Fibroblast of skin of back (primary cell): ENCODE measurements at places on chromosomes 5 and 9.
A peak's percentile ranks its signal among the peaks of the same experiment; 100 is the strongest.

DNA sequence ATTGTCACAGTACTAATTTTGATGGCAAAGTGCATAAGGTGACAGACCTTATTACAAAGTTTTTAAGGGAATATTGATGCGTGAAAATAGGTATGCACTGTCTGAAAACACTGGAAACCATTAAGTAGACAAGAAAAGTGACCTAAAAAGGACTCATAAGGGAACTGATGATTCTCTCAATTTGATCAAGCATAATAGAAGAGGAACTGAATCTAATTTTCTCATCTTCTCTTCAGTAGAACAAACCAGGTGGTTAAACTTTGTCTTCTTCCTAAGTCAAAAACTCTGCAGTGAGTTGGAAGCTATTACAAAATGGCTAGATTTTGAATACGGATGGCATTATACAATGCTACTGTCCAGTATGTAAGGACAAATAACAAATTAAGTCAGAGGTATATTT is 53.4 kb downstream of the RNF145 start:
- DNase-seq: no peak

DNA sequence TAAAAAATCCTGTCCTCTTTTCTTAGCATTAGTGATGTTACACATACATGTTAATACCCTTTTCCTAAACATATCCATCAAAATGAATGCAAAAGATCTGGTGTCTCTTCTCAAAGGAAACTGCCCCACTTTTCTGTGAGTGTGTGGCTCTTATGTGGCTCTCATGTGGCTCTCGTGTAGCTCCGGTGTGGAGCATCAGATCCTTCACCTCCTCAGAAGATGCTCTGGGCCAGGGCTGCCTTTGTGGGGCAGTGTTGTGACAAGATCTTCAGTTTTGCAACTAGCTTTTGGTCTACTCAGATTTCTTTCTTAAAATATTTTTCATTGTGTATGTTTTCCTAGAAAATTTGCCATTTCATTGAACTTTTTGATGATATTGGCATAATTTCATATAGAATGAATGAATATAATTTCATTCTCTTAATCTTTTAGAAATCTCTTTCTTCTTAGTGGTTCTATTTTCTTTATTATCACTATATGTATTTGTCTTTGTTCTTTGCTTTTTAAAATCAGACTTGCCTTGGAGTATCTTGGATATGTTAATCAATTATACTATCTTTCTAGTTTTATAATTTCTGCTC is 19.4 kb downstream of the GARNL3 start:
- DNase-seq: peak; percentile 35

DNA sequence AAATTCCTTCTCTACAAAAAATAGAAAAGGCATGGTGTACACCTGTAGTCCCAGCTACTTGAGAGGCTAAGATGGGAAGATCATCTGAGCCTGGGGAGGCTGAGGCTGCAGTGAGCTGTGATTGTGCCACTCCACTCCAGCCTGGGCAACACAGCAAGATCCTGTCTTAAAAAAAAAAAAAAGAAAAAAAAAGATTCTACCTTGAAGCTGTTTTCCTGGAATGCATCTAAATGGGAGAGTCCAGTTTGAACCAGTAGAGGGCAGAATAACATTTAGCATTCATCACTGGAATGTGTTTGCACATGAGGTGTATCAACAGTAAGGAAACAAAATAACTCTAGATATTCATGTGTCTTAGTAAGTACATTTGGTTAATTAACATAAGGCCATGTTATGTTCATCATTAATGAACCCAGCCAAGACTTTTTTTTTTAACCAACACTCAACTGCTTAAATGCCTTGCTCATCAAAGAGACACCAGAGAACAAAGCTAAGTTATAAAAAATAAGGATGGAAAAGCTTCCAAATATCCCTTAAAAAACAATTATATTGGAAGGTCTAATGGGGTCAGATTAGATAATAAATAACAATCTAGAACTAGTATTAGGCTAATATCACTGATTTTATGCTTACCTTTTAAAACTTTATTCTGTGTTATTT is 16.1 kb downstream of the IFNE start:
- peak; percentile 63 for DNase-seq

DNA sequence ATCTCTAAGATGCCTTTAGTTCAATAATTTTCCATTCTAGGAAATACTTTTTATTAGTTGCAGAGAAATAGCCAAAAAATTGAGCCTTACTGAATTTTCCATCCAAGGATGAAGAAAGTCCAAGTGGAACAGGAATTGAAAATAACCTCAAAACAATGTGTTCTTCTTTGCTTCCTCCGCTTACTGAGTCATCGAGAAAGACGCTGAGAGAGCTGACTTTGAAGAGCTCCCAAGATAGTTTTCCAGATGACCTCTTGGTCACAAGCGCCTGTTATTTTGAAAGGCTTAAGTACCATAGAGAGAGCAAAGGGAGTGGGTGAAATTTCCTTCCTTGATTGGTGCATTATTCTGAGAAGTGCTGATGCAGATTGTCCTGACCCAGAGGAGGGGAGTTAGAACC is 253.5 kb upstream of the ATP10B start:
- DNase-seq: no peak

DNA sequence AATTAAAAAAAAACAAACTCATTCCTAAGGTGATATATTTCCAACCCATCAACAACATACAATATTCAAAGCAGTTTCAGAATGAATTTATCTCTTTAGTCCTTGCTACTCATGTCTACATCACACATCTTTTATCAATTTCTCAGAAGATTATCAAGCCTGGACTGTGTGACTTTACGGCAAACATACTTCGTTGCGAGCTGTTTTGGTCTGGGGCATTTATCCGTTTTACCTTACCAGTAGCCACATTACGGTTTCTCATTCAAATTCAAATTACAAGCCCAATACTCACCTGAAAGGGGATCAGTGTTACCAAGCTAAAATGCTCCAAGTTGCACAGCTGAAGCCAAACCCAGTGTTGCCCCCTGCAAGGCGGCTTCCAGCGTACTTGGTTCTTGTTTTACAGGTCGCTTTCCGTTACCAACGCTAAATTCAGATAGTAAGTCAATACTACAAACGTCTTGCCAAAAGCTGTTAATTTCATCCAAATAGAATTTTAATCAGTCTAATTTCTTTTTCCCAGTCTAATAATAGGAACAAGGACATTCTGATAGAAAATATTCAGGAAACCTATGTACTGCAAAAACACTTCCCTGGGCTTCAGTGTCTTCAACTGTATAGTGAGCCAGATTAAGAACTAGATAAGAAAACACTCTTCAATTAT is 1.8 kb downstream of the HNRNPH1 start:
- no peak for DNase-seq

- DNase-seq: no peak
These were observed at the start of gene NEUROG1 for GRCh38 chr5:135535820-135536801. TSS of gene NEUROG1 (minus strand) at chr5:135535964. CDS start at chr5:135535690, 274 bp downstream.

DNA sequence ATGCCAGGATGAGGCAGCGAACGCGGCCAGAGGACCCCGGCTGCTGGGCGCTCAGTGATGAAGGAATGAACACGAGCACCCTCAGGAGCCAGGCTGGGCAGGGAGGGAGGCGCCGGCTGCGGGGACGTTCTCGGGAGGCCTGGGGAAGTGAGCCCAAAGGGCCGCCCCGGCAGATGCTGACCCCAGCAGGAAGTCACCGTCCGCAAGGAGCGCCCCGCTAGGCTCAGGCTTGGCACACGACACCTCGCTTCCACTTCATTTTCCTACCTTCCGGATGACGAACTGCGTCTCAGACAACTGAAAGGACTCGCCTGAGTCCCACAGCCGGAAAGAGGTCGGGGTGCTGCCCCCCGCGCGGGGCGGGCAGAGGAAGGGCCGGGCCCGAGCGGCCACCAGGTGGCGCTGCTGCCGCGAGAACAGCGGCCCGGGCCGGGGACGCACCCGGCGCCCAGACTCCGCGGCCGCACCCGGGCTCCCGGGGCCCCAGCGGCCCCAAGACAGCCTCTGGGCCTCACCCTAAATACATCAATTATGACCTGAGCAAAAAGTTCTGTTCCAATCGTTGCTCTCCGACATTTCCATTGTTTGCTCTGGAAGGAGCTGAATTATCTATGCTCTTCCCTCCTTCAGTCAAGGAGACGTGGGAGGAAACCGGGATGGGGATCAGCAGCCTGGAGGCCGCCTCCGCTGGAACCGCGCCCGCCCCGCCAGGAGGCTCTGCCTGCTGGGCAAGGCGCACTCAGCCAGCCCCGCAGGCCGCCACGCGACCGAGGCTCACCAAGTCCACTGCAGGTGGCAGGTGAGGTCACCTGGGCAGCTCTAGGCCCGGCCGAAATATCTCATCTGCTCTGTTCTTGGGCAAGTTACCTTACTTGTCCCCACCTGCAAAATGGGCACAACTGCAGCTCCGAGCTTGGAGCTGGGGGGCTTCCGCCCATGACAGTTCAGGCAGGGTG is 107.0 kb downstream of the ZNF354C start:
- peak; percentile 52 for DNase-seq

- DNase-seq: peak; percentile 84
These were observed 286.0 kb upstream of the TUSC1 start for GRCh38 chr9:25964239-25964638.

DNA sequence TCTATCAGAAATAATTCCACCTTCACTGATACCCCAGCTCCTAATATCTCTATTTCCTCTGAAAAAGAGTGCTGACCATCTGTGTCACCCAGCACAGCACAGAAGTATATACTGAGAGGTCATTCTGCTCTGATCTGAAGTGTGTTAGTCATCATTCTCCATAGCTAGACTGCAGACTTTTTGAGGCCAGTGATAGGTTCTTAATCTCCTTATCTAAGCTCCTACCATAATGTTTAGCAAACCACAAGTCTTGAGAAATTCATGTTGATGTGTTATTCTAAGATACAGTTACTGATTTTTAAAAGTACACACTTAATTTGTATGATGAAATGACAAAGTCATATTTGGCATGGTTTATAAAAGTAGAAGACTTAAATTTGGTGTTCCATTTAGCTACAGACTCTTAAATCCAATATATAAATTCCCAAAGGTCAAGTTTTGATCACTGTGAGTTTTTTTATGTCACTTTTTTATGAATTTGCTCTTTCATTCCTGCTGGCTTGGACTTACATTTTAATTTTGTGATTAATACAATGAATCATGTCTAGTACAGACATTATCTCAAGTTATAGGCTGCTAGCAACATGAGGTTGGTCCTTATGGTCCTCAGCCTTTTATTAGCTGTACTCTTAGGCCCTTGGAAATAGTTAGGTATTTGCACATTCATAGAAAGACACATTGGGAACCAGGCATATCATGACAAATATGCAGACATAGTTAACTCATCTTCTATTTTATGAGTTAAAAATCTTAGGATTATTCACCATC is 380.8 kb downstream of the EBF1 start:
- peak; percentile 88 for DNase-seq

- DNase-seq: no peak
These were observed 9.5 kb downstream of the RNF14 start for GRCh38 chr5:141978389-141978788.

GRCh38 chr5:31639481-31640411 is 815 bp downstream of the PDZD2 start:
- no peak for DNase-seq

- DNase-seq: peak; percentile 43
These were observed 26.5 kb upstream of the BASP1 start for GRCh38 chr5:17190799-17191391.

- peak; percentile 83 for DNase-seq
These were observed 116.0 kb downstream of the UNC13B start for GRCh38 chr9:35277628-35278359.

GRCh38 chr5:107864793-107865192 is 194.1 kb upstream of the EFNA5 start:
- DNase-seq: no peak

GRCh38 chr5:8188874-8189565 is 320.1 kb downstream of the MTRR start:
- DNase-seq: peak; percentile 24

GRCh38 chr5:141902015-141902814 is 21.5 kb upstream of the DELE1 start:
- no peak for DNase-seq

GRCh38 chr9:86353655-86354010 is 577 bp downstream of the TUT7 start:
- no peak for DNase-seq

GRCh38 chr5:179371121-179371510 is 25.9 kb upstream of the ADAMTS2 start:
- DNase-seq: peak; percentile 52

DNA sequence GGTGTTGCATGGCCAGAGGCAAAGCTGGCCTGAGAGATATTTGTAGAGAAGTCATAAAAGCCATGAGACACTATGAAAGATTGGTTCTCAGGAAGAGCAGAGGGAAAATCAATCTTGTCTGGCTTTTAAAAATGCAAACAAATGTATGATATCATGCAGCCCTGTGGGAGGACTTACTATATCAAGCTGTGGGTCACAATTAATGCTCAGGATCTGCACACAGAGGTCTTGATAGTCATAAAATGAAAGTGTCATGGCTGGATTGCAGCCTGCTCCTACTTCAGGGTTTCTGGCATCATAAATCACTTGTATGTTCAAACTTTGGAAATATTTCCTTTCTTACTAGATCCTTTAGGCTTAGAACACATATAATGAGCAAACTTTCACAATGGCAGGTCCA is 151.5 kb downstream of the SEMA6A start:
- DNase-seq: no peak

DNA sequence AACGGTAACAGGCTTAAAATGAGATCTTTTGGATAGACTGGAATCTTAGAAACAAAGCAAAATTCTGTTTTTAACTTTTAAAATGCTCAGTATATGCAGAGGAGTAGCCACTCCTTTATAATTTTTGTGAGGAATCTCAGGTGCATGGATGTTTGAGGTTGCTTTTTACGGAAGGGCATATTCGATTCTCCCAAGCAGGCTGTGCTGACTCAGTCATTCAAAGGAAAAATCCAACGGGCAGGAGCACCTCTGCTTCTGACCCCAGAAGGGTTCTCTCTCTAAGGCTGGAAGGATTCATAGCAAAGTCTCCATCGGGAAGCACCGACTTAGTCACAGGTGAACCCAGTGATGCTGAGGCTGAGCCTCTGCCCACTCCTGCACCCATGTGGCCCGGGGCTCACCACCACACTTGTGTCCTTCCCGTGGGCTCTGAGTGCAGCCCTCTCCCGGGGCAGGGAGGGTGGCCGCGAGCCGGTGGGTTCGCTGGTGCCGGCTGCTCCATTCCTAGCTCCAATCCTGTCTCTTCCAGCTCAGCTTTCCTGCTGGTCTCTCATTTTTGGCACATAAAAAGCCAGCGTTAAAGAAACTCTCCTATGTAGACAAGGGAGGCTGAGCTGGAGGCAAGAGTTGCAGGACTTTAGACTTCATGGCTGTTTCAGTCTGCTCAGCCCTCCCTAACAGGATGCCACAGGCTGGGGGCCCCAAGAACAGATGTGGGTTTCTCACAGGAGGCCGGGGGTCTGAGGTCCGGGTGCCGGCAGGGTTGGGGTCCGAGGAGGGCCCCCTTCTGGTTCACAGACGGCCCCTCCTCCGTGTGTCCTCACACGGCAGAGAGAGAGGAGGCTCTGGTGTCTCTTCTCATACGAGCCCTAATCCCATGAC is 135.6 kb upstream of the LPCAT1 start:
- DNase-seq: no peak

GRCh38 chr5:73783828-73784227 is 157.8 kb downstream of the ARHGEF28 start:
- peak; percentile 42 for DNase-seq
